Hepatocyte (in vitro differentiated cells): ENCODE measurements at places on chromosomes 4 and X.
A peak's percentile ranks its signal among the peaks of the same experiment; 100 is the strongest.

GRCh38 chr4:81572402-81572801, 100.7 kb upstream of the RASGEF1B start:
- no peak overlapping the region for H3K4me3 ChIP-seq
- H3K4me1 ChIP-seq, result peaks cover 5% of the 10 kb centered on the region
- no peak for DNase-seq
- H3K27me3 ChIP-seq, result no peaks in the 10 kb centered on the region

- no peak overlapping the region for H3K27ac ChIP-seq
- no peak for DNase-seq
- no peak overlapping the region for H3K4me3 ChIP-seq
Observed at GRCh38 chrX:13499736-13500135, 69.7 kb upstream of the EGFL6 start.

GRCh38 chr4:139808808-139809756, 143.5 kb downstream of the MGST2 start:
- no peaks in the 10 kb centered on the region for H3K27me3 ChIP-seq
- no peaks in the 10 kb centered on the region for H3K36me3 ChIP-seq
- H3K4me3 ChIP-seq, result no peak overlapping the region
- H3K4me1 ChIP-seq, result peaks cover 20% of the 10 kb centered on the region
- DNase-seq, result no peak
- peak overlapping the region; percentile 48 for H3K27ac ChIP-seq

DNA sequence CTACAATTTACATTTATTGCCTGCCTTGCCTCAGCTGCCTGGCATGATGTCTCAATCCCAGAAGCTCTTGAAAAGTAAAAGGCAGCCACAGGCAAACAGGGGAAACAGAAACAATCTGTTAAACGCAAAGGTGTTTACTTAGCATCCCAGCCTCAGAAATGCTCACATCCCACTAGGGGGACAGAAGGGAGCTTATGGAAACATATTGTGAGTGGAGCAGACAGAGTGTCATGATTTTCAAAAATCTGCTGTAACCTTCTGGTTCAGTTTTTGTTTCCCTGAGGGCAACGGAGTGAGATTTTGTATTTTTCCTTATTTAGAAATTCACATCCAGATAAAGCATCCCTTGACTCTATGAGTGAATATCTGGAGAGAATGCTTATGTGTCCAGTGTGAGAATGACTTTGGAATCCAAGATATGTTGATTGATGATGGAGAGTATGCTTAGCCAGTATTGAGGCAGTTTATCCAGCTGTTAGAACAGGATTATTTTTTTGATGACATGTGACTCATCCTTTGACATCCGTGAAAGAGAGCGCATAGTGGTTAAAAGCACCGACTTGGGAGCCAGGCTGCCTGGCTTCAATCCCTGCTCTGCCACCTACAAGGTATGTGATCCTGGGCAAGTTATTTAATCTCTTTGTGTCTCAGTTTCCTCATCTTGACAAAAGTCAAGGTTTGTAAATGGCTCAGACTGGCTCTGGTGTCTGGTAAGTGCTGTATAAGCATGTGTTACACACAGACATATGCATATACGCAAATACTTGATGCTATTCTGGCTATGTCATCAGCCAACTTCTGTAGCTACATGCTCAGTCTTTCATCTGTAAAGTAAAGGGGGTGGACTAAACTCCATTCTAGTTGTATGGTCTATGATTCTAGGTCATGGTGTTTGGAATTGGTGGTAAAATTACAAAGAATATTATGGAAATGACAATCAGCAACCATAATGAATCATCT, 381.2 kb downstream of the RAPGEF2 start:
- H3K4me1 ChIP-seq, result peaks cover 3% of the 10 kb centered on the region
- H3K27me3 ChIP-seq, result no peaks in the 10 kb centered on the region
- H3K36me3 ChIP-seq, result no peaks in the 10 kb centered on the region
- no peak overlapping the region for H3K4me3 ChIP-seq
- no peak for DNase-seq

DNA sequence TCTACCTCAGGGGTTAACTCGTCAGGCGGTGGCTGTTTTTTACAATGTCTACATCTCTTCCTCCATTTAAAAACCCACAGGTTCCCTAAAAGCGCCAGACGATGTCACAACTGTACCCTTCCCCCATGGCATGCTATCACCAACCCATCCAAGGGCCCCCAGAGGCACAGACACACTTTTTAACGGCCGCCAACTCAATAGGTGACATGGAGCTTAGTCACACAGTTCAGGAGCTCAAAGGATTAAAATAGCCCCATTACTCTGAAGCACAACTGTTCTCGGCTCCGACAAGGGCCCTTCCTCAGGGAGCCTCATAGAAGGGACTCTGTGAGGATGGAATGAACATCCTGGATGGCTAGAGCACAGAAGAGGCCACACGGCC, 12.4 kb downstream of the SH3KBP1 start:
- H3K27ac ChIP-seq, result no peak overlapping the region
- H3K36me3 ChIP-seq, result no peaks in the 10 kb centered on the region

DNA sequence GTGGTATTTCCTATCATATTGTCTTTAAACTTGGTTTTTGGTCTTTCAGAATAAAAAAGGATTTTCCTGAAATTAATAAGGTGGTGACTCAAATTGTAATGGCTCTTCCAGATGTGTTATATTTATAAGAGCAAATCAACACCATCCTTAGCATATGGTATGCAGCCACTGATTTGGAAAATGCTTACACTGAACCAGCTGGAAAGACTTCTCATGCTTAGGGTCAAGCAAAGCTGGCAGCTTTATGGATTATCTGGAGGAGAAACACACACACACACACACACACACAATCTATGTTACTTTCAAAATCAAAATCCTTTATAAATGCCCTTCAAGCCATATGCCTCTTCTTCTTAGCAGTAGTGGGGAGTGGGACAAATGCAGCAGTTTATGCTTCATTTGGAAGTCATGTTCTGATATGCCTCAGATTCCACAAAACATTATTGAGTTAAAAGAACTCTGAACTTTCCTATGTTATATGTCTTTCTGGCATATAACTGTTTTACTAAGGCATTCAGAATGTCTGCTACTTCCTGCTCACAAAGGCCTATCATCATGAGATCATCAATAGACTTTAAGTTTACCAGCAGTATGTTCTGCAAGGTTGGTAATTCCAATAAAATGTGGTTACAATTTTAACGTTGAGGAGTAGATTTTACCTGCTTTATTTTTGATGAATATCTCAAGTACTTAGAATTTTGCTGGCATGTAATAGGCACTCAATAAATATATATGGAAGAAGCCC, 72.9 kb upstream of the PRDM5 start:
- H3K36me3 ChIP-seq, result no peaks in the 10 kb centered on the region
- no peaks in the 10 kb centered on the region for H3K27me3 ChIP-seq
- H3K4me3 ChIP-seq, result no peak overlapping the region
- H3K27ac ChIP-seq, result no peak overlapping the region
- no peaks in the 10 kb centered on the region for H3K4me1 ChIP-seq

DNA sequence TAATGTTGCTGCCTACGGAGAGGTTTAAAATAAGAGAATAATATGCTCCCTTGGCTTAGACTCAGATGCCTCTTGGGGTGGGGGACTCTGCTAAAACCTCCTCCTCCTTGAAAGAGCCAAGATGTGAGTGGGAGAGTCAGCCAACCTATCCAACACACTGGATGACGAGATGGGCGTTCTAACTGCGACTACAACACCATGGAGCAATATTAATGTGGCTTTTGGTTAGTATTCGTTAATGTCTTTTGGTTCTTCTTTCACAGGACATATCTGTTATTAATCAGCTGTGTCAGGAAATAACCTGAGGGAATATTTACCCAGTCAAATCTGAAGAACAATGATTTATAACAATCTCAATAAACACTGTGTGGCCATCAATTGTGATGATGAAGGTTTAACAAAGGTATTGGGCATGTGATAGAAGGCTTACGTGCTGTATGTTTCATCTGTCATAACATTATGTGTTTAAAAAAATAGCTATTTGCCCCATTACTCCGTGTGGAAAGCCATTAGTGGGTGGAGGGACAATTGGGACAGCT, 143.5 kb upstream of the FTHL17 start:
- no peak for DNase-seq
- no peaks in the 10 kb centered on the region for H3K36me3 ChIP-seq
- no peak overlapping the region for H3K27ac ChIP-seq

DNA sequence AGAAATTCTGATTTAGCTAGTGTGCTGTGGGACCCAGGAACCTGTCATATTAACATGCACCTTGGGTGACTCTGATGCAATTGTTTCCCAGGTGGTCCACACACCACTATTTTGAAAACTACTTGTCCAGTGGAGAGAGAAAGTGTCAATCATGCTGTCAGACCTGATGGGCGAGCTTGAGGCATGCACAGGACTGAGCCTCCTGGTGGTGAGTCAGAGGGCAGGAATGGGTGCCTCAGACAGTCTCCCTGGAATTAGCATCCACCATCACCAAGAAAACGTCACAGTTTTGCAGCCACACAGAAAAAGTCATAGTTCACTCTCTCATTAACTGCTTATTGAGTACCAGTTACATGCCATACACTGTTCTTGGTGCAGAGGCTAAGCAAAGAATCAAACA, 181.8 kb upstream of the MAOA start:
- no peaks in the 10 kb centered on the region for H3K36me3 ChIP-seq
- H3K4me3 ChIP-seq, result no peak overlapping the region
- no peaks in the 10 kb centered on the region for H3K27me3 ChIP-seq
- no peak for DNase-seq
- no peak overlapping the region for H3K27ac ChIP-seq
- no peaks in the 10 kb centered on the region for H3K4me1 ChIP-seq
